Stimulated activated CD4-positive, alpha-beta T cell treated with anti-CD3 and anti-CD28 coated beads, Interleukin-1b, Interleukin-23, amount 100 ng/mL, for 1 hour (primary cell): ENCODE measurements at places on chromosomes 5 and 9.
A peak's percentile ranks its signal among the peaks of the same experiment; 100 is the strongest.

GRCh38 chr5:152514827-152515397 lies 109.8 kb upstream of the NMUR2 start:
- DNase-seq: no peak

DNA sequence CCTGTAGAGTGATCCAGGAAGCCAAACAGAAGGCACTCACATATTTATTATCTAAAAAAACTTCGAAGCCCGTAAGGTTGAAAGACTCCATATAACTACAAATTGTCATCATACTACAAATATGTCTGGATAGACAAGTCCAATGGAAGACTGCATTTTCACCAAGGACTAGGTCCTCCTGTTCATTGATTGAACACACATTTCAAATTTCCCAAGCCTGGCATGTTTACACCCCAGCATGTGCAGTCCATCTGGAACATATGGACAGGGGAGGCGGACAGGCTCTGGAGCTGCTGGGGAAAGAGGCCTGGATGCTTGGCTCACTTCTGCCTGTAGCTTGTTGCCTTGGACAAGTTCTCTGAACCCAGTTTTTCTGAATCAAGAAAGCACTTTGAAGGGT lies 378.7 kb downstream of the ENC1 start:
- no peak for DNase-seq

DNA sequence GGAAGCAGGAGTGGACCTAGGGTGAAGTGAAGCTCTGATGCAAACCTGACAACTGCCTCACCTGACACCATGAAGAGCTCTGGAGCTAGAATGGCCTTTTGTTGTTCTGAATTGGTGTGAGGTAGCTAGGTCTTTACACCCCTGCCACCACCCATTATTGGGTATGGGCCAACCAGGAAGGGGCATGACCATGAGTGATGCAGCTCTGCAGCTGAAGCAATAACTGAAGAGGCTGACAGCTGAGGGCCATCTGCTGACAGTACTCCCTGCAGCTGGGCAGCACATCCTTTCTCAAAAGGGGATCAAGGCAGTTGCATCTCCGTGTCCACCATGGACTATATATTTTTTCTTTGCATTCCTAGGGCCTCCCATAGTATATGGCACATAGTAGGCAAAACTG lies 87.0 kb upstream of the TLE1 start:
- no peak for DNase-seq

DNA sequence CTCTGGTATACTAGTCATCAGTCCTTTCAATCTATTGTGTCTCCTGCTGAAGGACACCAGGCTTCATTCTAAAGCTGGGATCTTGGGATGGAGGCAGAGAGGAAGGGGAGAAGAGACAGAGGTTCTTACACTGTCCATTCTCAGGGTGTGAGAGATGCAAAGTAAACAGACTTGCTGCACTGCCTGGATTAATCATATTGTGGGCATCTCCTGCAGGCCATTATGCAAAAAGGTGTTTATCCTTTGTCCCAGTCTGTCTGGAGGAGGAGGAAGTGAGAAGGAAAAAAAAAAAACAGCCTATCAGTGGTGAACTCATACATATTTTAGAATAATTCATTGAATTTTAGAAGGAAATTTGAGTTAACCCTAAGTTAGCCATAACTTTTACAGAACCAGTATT lies 92.9 kb upstream of the TNPO1 start:
- DNase-seq: no peak

DNA sequence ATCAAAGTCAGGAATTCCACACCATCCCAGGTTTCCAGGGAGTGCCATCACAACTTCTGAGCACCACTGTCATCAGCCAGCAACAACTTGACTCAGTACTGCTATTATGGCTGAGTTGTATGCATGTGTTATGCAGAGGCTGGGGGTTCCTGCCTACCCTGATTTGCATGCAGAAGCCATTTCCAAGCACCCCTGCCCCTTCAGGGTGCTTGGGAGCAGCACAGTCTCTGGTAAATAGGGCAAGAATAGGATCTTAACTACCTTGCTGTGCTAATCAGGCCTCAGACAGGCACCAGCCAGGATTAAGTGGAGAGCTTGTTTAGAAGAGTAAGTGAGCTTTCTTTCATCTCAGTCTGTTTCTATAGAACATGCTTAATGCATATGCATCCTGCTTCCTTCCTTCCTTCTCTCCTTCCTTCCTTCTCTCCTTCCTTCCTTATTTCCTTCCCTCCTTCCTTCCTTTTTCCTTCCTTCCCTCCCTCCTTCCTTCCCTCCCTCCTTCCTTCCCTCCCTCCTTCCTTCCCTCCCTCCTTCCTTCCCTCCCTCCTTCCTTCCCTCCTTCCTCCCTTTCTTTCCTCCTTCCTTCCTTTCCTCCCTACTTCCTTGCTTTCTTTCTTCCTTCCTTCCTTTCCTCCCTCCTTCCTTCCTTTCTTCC lies 175.7 kb downstream of the FRMD3 start:
- no peak for DNase-seq

DNA sequence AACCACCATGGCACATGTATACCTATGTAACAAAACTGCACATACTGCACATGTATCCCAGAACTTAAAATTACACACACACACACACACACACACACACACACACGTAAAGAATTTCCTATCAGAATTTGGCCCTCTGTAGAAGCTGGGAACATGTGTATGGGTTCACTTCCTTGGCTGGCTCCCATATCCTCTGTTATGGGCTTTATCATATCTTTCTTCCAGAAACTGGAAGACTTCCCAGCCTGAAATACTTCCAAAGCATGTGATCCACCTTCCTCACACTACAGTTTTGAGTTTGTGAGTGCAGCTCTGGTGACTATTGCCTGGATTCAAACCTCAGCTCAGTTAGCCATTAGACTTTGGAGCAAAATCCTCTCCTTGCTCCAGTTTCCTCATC lies 78.6 kb upstream of the GDNF start:
- no peak for DNase-seq

DNA sequence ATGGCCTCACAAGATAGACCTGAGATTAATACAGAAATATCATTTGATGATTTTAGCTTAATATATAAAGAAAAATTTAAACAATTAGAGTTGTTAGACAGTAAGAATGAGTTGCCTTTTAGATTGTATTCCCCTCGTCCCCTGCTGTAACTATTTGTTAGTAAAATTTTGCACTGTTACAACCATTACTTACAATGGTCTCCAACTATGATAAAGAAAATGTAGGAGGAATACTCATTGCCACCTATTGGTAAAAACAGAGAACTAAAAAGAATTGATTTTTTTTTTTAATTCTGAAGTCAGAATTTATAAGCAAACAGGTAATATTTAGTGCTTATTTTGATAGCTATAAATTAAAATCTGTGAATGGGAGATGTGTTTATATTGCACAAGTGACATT lies 937.6 kb downstream of the TLE4 start:
- no peak for DNase-seq

DNA sequence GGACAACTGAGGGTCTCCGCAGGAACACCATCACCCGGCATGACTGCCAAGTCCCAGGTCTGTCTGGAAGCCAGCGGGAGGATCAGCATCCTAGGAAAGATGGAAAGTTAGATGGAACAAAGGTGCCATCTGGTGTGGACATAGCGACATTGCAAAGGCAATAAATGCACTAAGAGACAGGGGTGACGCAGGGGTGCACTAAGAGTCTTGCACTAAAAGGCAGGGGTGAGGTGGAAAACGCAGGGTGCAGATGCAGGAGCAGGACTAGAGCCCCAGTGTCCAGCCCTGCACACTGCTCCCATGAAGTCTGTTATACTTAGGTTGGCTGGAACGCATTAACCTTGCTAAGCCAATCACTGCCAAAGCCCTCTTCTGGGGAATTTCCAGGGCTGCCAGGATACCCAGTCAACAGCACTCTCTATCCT lies 15.5 kb downstream of the ATOX1 start:
- DNase-seq: no peak

DNA sequence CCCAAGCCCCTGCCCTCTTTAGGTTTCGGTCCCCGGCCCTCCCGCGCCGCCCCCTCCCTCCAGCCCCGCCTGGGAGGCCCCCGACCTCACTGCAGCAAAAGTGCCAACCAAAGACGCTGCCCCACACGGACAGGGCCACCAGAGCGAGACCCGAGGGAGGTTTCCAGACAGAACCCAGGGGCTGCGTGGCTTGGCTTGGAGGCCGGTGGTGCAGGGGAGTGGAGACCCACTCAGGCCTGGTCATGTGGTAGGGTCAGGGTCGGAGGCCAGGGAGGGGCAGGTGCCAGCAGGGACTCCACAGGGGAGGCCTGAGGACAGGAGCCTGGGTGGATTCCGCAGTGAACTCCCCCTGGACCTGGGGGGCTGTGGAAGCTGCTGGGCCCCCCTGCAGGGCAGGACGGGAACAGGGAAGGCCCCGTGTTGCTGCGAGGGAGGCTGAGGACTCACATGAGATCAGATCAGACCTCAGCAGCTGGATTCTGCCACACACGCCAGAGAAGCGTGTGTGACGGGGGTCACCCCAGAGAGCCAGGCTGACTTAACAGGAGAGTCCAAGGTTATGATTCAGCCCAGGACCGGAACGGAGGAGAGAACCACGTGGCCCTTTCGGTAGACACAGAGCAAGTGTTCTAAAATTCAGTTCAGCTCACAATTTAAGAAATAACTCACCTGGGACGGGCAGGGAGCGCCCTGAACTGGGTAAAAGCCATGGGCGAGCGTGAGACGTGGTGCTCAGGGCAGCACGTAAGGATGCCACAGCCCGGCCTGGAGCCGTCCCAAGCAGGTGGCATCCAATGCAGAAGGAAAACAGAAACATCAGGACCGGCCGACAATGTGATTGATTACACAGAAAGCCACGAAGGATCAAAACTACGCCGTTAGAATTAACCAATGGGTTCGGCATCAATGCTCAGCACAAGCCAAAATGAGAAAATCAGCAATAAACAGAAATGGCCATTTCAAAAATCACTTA lies 38.9 kb downstream of the EXD3 start:
- no peak for DNase-seq

GRCh38 chr5:108143581-108143980 lies 238.3 kb downstream of the FBXL17 start:
- no peak for DNase-seq

- no peak for DNase-seq
Observed at GRCh38 chr9:105198023-105198422, 46.4 kb upstream of the SLC44A1 start.

DNA sequence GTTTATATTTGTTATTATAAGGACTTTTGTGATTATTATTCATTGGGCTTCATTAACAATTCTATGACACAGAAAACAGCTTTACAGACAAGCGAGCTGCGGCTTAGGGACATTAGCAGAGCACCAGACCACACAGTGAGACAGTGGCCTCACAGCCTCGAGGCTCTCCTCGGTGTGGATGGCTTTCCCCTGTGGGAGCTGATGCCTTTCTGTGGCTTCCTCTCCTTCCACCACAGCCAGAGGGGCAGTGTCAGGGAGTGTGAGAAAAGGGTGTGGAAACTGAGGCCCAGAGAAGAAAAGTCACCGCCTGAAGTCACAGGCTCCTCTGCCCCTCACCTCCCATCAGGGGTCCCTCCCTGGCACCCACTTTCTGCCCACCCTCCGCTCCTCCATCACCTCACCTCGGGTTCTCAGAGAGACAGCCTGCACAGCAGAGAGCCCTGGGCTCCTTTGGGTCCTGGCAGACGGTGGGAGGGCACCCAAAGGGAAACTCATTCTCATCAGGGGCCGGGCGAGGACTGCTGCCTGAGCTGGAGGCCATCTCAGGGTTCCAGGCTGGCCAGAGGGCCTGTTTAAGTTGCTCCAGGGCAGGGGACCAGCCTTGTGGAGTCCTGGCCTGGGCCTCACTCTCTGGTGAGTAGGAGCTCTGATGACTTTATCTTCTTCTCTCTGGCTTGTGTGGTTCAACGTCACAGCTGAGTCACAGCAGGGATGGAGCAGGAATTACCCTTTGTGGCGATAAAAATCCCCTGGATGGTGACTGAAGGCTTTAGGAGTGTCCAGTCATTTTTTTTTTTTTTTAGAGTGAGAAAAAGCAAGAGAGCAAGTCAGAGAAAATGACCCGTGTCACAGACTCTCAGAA lies 830 bp downstream of the TRAF1 start:
- DNase-seq: peak; percentile 66

DNA sequence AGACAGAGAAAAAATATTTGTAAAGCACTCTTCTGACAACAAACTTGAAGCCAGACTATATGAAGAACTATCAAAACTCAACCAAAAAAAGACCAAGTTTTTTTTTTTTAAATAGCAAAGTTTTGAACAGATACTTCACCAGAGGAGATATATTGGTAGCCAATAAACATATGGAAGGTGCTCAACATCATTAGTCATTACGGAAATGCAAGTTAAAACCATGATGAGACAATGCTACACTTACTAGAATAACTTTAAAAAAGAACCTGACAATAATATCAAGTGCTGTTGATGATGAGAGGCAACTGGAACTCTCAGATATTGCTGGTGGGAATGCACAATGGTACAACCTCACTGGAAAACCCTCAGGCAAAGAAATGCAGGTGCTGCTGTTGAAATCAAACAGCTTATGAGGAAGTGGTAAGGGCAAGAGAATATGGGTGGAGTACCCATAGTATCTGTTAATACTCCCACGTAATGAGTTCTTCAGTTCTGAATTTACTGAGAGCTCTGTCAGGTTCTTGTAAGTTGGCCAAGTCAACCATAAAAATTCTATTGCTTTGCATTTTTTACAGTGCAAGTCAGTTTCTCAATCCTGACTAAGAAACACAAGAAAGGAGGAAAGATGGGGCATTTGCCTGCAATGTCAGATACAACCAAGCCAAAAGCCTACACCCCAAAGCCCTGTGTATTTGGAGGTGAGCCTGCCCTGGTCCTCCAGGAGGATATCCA lies 87.3 kb upstream of the GNAQ start:
- DNase-seq: no peak

GRCh38 chr9:127980060-127980705 lies 606 bp downstream of the EEIG1 start:
- no peak for DNase-seq

DNA sequence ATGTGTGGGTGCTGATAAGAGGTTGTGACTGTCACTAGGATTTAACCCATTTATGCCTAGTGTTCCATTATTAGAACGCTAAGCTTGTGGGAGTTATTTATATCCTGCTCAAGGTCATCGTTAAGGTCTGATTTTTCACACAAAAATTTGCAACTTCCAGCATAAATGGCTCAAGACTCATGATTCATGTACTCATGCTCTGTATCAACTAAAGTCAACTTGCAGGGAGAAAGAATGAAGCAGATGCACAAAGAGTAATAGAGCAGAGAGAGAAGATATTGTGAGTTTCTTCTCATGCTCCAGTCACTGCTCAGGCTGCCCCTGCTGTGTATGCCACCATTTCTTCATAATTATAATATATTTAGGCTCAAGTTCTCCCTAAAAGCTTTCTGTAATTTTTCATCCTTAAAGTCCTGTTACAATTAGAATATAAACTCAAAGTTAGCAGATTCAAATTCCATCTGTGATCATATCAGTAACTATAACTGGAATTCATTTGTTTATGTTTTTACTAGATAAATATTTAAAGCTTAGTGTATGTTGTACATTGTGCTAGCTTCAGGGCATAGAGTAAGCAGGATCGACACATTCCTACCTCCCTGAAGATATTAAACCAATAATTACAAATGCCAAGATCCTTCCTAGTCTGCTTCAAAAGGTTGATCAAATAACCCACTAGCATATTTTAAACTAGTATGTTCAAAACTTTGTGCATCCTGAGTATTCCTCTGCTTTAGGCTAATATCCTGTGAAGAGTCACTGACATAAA lies 136.7 kb downstream of the NUDT12 start:
- DNase-seq: no peak

GRCh38 chr5:10685115-10685521 lies 75.9 kb downstream of the DAP start:
- no peak for DNase-seq

- no peak for DNase-seq
Observed at GRCh38 chr5:115170134-115170928, 623 bp upstream of the TRIM36 start.
